ENCODE measurements at places on chromosomes 6 and 20.

DNA sequence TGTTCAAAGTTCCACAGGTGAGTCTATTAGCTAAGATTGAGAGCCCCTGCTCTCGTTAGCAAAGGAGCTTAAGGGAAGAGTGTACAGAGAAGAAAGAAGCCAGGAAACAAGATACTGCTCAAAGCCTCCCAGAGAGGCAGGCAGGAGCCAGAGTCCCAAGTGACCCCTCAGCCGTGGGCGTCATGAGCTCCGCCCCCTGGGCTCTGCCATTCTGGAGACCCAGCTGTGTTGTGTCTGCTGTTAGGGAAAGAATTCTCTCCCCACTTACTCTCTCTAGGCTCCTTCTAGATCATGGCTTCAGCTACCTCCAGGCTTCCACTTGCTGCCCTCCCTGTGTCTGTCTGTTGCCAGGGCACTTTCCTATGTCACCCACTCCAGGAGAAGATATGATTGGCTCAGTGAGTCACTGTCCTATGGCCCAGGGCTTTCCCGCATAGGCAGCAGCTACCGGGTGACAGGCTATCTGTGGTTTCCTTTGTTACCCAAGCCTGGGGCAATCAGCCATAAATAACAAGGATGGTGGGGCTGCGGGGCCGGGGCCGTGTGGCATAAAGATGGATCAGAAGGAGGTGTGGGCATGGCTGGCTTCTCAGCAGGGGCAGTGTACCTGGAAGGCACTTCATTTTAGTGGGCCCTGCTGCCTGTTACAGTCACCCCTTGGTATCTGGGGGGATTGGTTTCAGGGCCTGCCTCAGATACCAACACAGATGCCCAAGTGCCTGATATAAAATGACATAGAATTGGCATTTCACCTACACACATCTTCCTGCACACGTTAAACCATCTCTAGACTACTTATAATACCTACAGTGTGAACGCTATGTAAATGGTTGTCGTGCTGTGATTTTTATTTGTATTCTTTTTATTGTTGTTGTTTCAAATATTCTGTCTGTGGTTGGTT, 118.9 kb downstream of the ARMC2 start:
- DNase-seq: peak; percentile 26

DNA sequence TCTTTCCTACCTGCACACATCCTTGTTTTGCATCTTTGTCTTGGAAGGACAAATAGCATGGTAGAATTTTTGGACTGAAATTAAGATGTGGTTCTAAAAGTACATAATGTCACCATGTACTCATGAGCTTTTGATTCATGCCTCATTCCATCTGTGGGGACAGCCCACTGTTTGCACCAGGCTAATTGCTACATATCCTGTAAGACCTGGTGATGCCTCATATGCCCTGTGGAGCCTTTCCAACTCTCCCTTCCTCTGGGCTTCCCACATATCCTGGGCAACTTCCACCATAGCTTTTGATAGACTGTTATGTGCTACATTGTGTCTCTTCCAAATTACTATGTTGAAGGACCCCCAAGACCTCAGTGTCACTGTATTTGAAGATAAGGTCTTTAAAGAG, 213.6 kb upstream of the PREP start:
- DNase-seq: no peak

- DNase-seq: no peak
Observed at GRCh38 chr6:169957351-169957963, 206.0 kb downstream of the ERMARD start.

DNA sequence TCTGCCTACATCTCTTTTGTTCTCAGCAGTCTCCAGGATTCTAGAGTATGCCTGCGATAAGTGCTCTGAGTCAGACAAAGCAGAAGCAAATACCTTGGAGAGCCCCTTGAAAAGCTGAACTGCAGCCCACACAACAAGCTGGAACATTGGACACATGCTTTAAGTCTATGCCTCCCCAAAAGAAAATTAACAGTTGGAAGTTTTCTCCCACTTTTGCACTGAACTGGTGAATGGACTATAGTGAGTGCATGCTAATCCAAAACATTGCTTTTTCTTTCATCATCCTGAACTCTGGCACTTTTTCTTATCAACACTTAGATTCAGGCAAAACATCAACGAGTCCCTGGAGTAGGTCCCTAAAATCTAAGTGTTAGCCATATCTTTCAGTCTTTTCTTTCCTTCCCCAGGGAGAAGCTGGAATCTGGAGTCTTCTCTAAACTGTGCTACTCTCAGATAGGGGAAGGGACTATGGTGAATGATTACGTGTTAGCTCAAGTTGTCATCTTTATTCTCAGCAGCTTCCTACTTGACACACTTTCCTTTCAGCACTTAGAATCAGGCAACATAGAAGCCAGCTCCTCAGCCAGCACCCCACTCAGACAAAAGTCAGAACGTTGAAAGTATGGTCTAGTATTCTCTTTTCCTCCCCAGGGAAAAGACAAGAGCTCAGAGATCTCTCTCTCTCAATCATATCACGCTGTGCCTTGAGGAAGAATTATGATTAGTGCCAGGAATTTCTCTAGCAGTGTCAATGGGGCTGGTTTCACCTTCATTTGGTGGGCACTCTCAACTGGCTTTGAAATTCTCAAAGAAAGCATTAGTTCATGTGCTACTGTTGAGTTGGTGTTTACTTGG, 811.0 kb upstream of the GJE1 start:
- no peak for DNase-seq

GRCh38 chr6:142659661-142660060, 285.3 kb downstream of the HIVEP2 start:
- no peak for DNase-seq

- no peak for DNase-seq
Observed at GRCh38 chr6:727856-728255, 34.9 kb upstream of the EXOC2 start.

Data from stimulated activated CD8-positive, alpha-beta memory T cell treated with anti-CD3 and anti-CD28 coated beads, Interleukin-7, amount 100 ng/mL, for 4 hours (primary cell).